ENCODE measurements at places on chromosomes 6 and 20. TPM values are rescaled to one million over a fixed set of nuclear protein-coding genes. Genes with fewer than 3 reads are reported as not detected.

GRCh38 chr6:97594844-97595243 is 311.8 kb upstream of the MMS22L start:
- no peak for DNase-seq

DNA sequence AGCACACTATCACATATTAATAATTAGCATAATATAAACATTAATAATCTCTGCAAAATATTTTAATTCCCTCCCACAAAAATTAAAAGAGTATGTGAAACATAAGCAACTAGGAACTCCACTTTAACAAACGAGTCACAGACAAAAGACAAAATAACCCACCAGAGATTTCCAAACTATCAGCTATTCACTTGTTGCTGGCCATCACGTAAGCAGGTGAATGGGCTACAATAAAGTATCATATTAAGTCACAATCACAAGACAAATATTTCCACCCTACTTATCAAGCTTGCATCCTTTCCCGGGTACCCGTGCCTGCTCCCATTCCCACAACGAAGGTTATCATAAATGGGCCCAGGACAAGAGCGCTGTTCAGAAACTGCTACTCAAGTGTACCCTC is 2.5 kb downstream of the HDAC2 start:
- no peak for DNase-seq

DNA sequence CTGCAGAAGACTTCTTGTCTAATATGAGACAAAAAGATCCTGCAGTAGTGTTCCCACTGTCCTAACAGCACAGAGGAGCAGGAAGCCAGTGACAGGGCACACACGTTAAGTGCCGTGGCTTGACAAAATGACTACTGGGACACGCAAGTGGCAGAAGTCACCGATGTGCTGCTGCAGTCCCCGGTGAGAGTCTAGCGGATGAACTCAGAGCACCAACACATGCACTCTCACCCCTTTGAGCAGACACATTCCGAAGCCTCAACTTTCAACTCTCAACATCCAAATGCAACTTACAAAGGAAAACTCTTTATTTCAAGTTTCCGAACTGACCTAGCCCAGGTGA is 898 bp downstream of the LAMA4 start:
- no peak for DNase-seq

GRCh38 chr6:29994826-29995225 is 52.5 kb downstream of the HLA-A start:
- no peak for DNase-seq

GRCh38 chr6:37171201-37171969 is 1.4 kb downstream of the PIM1 start:
- peak; percentile 66 for DNase-seq

DNA sequence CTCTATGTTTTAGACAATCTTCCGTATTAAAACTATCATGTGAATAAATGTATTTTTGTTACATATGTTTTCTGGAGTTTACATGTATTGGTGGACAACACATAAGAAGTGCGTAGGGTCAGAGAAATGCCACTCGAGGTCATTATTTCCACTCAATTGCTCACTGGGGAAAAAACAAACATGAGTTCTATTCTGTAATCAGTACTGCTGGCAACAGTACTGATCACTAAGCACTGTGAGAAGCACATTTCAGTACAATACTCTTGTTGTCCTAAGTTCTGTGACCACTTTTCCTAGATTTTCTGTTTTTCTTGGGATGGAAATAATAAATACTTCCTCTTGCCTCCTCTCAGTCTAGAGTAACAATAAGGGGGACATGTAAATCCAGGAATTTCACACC is 44.5 kb downstream of the UST start:
- no peak for DNase-seq

PLAGL2 gene
- 7.4 TPM for total RNA-seq

DNA sequence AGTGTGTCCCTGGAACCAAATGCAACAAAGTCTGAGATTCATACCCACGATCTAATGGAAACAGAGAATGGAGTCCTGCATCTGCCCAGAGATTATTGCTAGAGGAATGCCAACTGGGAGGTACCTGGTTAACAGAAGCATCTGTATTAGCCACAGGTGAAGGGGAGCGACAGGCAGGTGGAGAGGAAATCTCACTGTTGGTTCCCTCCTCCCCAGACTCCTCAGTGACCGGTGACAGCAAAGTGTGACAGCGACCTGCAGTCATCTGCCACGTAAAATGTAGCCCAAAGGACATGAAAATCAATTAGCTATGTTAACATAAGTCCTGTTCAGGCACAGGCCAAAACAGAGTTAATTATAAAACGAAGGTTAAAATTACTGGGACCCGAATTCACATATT is 336.6 kb downstream of the SYNE1 start:
- DNase-seq, result no peak

DNA sequence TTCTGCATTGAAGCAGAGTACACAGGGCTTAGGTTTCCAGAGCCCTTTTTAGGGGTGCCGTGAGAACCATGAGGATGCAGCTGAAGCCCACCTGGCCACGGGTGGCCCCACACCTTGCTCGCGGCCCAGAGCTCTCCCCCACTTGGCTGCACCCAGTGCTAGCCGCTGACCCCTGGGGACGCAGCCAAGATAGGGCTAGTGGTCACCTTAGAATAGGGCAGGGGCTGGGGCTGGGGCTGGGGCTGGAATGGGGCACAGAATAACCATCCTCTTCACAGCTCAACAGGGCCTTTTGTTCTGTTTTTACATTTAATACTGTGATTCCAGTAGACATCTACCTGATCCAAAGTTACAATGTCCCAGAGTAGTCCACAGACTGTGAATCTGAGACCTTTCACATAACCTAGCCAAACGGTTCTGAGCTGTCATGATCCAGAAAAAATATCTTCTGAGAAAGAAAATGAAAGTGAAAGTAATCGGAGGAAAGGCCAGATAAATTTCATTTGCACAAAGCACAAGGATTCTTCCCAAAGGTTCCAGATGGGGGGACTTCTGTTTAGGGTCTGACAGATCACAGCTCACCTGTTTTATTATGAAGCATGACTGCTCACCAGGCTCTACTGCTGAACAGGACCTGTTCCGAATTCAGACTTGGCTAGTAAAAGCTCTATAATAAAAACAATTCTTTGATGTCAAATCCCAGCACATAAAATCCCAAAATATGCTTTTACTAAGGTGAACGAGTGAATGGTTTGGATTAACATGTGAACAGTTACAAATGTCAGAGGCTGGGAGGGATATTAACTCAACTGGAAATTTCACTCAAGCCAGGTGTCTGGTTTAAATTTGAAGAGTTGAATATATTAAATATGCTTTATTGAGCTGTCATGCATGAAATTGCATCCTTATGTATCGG is 401.9 kb downstream of the THBS2 start:
- DNase-seq, result no peak

- no peak for DNase-seq
These were observed 874.7 kb downstream of the TFAP2A start for GRCh38 chr6:9540126-9540525.

GRCh38 chr6:47741807-47742206 is 40.0 kb upstream of the OPN5 start:
- DNase-seq, result no peak

GRCh38 chr6:1406306-1407072 is 17.1 kb downstream of the FOXF2 start:
- no peak for DNase-seq

MUCL3 gene
- not detected for total RNA-seq

CYP24A1 gene
- 0.67 TPM for total RNA-seq

DNA sequence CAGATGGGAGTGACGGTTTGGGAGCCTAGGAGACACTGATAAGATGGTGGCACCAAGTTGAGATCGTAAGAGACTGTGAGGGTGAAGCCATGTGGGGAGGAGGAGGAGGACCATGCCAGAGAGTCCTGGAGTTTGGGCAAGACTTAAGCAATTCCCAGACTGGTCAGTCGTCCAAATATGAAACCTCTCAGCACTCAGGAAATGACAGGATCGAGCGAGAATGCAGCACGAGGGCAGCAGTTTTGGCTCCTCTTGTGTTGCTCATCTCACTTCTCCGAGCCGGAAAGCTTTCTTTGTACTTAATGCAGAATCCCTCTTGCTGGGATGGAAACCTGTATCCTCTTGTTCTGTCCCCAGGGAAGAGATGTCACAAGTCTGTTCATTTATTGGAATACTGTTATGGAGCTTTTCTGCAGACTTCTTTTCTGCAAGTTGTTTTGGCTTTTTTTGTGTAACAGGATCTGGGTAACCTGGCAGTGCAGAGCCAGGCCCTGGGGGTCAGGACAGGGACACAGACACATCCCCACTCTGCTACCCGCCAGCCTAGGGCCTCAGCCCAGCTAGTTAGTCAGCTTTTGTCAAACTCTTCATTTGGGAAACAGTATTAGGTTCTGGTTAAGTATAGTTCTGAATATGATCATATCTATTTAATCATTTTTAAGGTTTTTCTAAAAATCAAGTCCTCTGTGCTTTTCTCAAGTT is 34.3 kb downstream of the FNDC1 start:
- no peak for DNase-seq

Data from thyroid gland (tissue), 4 donors.